Tibial artery (tissue), 4 donors: ENCODE measurements at places on chromosomes 3 and 15.

- DNase-seq: no peak
- H3K27me3 ChIP-seq: no peaks in the 10 kb centered on the region
- H3K4me1 ChIP-seq: peaks cover 23% of the 10 kb centered on the region
- H3K4me3 ChIP-seq: no peak overlapping the region
Observed at GRCh38 chr15:87752250-87752951, 504.1 kb downstream of the NTRK3 start.

DNA sequence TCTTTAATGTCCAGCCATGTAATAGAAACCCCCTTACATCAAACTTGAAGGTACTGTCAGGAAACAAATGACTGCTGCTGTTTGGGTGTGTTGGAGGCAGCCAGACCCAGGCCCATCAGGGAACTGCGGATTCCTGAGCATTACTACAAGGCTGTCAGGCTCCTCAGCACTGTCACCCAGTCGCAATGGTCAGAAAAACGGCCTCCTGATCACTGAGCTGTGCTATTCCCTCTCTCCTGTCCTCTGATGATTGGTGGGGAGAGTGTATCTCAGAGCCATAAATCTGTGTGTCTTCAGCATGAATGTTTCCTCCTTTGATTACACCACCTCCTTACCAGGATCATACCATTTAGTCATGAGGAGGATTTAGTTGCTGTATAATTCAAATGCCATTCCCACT is 135.2 kb upstream of the GADL1 start:
- H3K27me3 ChIP-seq: no peaks in the 10 kb centered on the region
- H3K4me3 ChIP-seq: no peak overlapping the region
- H3K36me3 ChIP-seq: no peaks in the 10 kb centered on the region
- H3K4me1 ChIP-seq: no peaks in the 10 kb centered on the region

- H3K36me3 ChIP-seq: peaks cover 7% of the 10 kb centered on the region
- DNase-seq: no peak
- H3K4me1 ChIP-seq: peaks cover 29% of the 10 kb centered on the region
- peak overlapping the region; percentile 39 for H3K27ac ChIP-seq
- no peak overlapping the region for H3K4me3 ChIP-seq
Observed at GRCh38 chr3:149566292-149566975, 91.4 kb downstream of the WWTR1 start.

DNA sequence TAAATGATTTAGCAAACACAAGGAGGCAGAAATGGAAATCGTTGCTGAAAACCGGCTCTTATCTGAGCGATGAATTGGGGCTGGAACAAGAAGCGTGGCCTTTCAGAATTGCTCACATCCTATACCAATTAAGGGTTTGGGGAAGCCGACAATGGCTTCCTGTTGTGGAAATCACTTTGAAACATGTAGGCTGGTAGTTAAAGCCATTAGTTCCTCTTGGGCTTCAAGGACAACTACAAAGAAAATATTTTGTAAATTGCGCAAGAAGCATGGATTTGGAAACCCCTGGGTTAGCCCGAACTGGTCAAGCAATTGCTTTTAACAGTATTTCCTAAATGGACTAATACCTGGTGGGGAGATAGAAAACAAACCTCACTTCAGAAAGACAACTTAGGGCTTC is 182.4 kb downstream of the ADAMTS9 start:
- DNase-seq: no peak
- no peak overlapping the region for H3K4me3 ChIP-seq
- H3K36me3 ChIP-seq: no peaks in the 10 kb centered on the region
- H3K27ac ChIP-seq: no peak overlapping the region
- H3K4me1 ChIP-seq: no peaks in the 10 kb centered on the region

GRCh38 chr3:135231737-135232136 is 436.7 kb downstream of the EPHB1 start:
- no peak for DNase-seq
- no peak overlapping the region for H3K4me3 ChIP-seq
- H3K27ac ChIP-seq: no peak overlapping the region
- H3K36me3 ChIP-seq: no peaks in the 10 kb centered on the region
- H3K4me1 ChIP-seq: peaks cover 5% of the 10 kb centered on the region
- H3K27me3 ChIP-seq: no peaks in the 10 kb centered on the region

DNA sequence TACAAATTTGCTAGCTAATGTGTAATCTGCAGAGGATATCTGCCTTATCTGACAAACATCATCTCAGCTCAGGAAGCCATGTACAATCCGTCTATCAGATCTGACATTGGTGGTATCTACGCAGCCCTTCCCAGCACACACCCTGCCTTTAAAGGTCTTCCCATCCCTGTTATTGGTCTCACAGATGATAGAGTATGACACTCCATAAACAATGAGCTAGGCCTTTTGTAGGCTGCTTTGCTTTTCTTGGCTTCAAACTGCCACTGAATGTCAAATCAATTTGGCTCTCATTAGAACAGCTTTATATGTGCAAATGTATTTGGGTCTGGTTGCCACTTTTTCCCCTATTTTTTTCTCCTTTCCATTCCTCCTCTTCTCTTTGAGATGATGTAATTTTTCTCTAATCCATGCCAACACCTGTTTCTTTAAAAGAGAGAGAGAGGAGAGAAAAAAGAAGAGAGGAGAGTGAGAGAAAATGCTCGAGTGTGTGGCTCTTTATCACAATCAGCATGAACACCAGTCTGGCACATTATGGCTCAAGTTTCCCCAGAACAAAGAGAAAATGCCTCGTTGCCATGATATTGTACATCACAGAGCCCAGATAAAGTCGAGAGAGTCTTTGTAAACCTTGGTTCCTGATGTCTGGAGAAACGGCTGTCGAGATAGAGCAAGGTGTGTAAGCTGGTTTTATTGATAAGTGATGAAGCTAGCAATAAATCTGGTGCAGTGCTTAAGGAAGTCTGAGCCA is 80.8 kb upstream of the DPH6 start:
- H3K36me3 ChIP-seq: no peaks in the 10 kb centered on the region
- H3K4me1 ChIP-seq: peaks cover 43% of the 10 kb centered on the region
- no peak overlapping the region for H3K27ac ChIP-seq
- no peak overlapping the region for H3K4me3 ChIP-seq
- no peaks in the 10 kb centered on the region for H3K27me3 ChIP-seq

DNA sequence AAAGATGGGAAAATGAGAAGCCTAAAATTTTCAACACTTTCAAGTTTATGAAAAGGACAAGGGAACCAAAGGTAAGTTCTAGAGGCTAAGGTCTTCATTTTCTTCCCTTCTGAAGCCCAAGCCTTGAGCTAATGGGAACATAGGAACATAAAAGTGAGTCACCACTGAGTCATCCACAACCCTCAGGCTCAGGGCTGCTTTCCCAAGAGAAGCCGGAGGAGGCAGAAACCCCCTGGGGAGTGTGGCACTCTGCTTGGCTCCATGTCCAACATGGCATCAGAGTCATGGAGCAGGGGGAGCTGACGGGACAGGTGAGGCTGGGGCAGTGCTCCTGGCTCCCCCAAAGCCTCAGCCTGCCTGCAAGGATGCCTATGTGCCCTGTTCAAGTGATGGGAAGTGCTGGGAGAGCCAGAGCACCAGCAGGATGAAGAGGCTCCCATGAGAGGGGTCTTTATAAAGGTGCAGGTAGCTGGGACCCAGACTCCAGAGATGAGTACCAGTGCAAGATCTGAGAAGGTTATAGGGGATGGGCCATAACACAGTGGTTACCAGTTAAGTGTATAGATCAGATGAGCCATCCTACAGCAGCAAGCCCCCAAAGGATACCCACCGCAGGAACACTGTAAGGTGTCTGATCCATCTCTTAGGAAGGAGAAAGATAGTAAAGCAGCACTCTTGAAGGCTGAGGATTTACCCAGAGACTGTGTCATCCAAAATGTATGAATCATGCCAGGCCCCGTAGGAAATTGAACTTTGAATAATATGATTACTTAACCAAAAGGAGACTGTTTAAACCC is 31.8 kb upstream of the RYR3 start:
- peaks cover 4% of the 10 kb centered on the region for H3K4me1 ChIP-seq
- H3K27me3 ChIP-seq: peaks cover 3% of the 10 kb centered on the region
- no peak overlapping the region for H3K4me3 ChIP-seq

- H3K27ac ChIP-seq: no peak overlapping the region
- no peak for DNase-seq
- H3K27me3 ChIP-seq: no peaks in the 10 kb centered on the region
- H3K4me3 ChIP-seq: no peak overlapping the region
- no peaks in the 10 kb centered on the region for H3K4me1 ChIP-seq
- no peaks in the 10 kb centered on the region for H3K36me3 ChIP-seq
Observed at GRCh38 chr15:50232791-50233190, 32.7 kb downstream of the HDC start.

- H3K27me3 ChIP-seq: no peaks in the 10 kb centered on the region
- no peaks in the 10 kb centered on the region for H3K36me3 ChIP-seq
- H3K4me1 ChIP-seq: peaks cover 36% of the 10 kb centered on the region
- DNase-seq: no peak
- peak overlapping the region; percentile 52 for H3K4me3 ChIP-seq
- H3K27ac ChIP-seq: peak overlapping the region; percentile 96
Observed at GRCh38 chr15:28097656-28098359, 1.3 kb downstream of the OCA2 start.
